HCT116 (cell line): ENCODE measurements at places on chromosomes 1 and 21. TPM values are rescaled to one million over a fixed set of nuclear protein-coding genes. Genes with fewer than 3 reads are reported as not detected.

Gene PRRX1
- total RNA-seq: 0.37 TPM

Gene CLCA1
- 0.12 TPM for total RNA-seq

DNA sequence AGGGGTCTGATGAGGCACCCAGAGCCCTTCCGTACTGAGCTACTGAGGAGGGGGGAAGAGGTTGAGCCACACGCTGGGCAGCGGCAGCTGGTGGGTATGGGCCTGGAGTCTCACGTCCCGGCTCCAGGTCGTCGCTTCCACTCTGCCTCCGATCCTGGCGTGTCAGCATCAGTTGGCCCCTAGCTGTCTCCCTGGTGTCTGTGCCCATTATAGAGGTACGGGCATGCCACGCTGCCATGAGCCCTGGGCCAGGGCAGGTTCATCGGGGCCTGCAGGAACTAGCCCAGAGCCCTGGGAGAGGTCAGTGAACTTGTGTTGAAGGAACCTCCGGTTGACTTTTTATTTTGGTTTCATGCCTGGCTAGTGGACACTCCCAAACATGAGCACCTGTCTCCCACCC is 18.2 kb downstream of the COQ8A start:
- H3K4me3 ChIP-seq: no peak overlapping the region
- no peaks in the 10 kb centered on the region for H3K36me3 ChIP-seq
- H3K4me1 ChIP-seq: no peaks in the 10 kb centered on the region
- no peak for DNase-seq
- H3K27ac ChIP-seq: no peak overlapping the region
- H3K27me3 ChIP-seq: no peaks in the 10 kb centered on the region

DNA sequence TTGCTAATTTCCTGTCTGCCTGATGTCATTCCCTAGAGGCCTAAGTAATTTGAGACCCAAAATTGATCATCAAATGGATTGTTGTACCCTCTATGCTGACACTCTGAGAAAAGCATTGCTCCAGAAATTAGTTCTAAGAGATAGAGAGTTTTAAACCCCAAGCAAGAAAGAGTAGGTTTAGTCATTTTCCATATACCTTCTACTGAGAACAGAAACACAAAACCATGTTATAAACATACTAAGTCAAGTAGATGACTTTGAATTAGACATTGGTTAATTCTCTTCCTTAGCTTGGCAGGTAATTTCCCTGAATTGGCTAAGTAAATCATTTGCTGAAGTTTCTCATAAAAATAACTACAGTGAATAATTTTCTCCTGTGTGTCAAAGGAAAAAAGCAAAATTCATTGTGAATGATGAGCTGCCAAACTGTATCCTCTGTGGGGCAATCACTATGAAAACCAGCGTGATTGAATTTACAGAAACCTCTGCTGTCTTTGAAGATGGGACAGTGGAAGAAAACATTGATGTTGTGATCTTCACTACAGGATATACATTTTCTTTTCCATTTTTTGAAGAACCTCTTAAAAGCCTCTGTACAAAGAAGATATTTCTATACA is 20.1 kb downstream of the FMO4 start:
- H3K4me1 ChIP-seq: no peaks in the 10 kb centered on the region
- H3K36me3 ChIP-seq: no peaks in the 10 kb centered on the region
- no peak overlapping the region for H3K4me3 ChIP-seq
- DNase-seq: no peak
- H3K27ac ChIP-seq: no peak overlapping the region

Gene FAM43B
- total RNA-seq: not detected

Gene SLC45A3
- 12.3 TPM for total RNA-seq

- DNase-seq: no peak
- H3K4me1 ChIP-seq: peaks cover 26% of the 10 kb centered on the region
- no peaks in the 10 kb centered on the region for H3K36me3 ChIP-seq
- H3K27me3 ChIP-seq: no peaks in the 10 kb centered on the region
- no peak overlapping the region for H3K27ac ChIP-seq
- no peak overlapping the region for H3K4me3 ChIP-seq
Measured at GRCh38 chr1:214400131-214400530, 119.2 kb downstream of the SMYD2 start.

DNA sequence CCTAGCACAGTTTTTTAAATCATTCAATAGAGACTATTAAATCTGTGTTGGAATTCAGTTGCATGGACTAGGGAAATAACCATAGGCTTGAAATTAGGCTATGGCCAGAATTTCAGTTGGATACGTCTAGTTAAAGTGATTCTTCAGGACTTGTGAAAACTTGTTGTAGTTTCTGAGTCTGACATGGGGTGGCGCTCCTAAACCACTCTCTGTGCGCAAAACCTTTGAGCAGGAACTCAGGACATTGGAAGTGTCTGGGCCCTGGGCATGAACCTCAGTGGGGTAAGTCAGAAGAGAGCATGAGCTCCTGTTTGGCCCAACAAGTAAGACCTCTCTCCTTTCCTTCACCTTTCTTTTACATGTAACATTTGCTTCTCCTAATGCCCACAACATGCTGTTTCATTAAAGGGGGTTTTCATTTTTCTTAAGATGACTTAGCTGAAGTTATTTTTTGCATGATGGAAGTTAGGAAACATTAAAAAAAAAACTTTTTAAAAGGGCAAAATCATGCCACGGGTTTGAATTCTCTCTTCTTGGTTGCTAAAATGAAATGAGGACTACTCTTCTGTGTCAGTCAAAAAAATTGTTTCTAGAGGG is 17.1 kb upstream of the CCDC190 start:
- H3K27me3 ChIP-seq: no peaks in the 10 kb centered on the region
- no peaks in the 10 kb centered on the region for H3K4me1 ChIP-seq
- H3K36me3 ChIP-seq: no peaks in the 10 kb centered on the region
- H3K27ac ChIP-seq: no peak overlapping the region

- peaks cover 38% of the 10 kb centered on the region for H3K36me3 ChIP-seq
- H3K27me3 ChIP-seq: no peaks in the 10 kb centered on the region
- peak overlapping the region; percentile 34 for H3K4me3 ChIP-seq
- H3K4me1 ChIP-seq: peaks cover 46% of the 10 kb centered on the region
Measured at GRCh38 chr1:223714849-223715603, 2.7 kb downstream of the CAPN2 start.

DNA sequence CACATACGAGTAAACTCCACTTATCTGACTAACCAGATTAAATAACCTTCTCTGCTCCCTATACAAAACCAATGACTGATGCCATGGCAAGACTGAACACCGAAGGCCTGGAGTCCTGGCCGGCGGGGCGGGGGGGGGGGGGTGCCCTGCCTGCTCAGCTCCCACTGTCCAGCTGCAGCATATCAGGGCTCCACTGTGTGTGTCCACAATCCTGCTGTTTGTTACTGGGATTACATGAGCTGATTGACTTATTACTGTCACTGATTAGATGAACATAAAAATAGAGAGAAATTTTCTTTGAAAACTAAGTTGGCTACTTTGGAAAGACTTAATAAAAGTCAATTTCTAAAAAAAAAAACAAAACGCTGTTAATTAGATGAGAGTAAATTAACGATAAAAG is 24.9 kb downstream of the TMEM63A start:
- H3K4me1 ChIP-seq: no peaks in the 10 kb centered on the region
- no peaks in the 10 kb centered on the region for H3K27me3 ChIP-seq
- no peak overlapping the region for H3K4me3 ChIP-seq

DNA sequence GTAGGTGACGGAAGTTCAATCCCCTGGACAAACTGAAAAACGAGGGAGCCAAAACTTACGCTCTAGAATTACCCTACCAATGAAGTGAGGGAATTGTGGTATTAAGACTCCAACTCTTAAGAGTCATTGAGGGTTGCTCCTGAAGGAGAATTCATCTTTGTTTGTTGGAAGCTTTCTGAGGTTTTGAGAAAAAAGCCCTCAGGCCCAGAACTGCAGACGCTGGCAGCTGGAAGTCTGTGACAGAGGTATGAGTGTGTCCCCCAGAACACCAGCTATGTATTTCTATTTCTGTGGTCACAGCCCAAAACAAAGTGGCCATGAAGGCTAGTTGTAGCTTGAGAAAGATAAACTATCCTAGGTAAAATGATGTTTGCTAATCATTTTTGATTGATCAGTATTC is 438.8 kb upstream of the B3GALT2 start:
- no peak overlapping the region for H3K27ac ChIP-seq
- no peaks in the 10 kb centered on the region for H3K27me3 ChIP-seq
- DNase-seq: no peak
- no peaks in the 10 kb centered on the region for H3K36me3 ChIP-seq
- no peak overlapping the region for H3K4me3 ChIP-seq
- H3K4me1 ChIP-seq: no peaks in the 10 kb centered on the region

Gene MARK1
- 3.6 TPM for total RNA-seq

Gene TRIM63
- not detected for total RNA-seq

Gene WDR64
- total RNA-seq: not detected

DNA sequence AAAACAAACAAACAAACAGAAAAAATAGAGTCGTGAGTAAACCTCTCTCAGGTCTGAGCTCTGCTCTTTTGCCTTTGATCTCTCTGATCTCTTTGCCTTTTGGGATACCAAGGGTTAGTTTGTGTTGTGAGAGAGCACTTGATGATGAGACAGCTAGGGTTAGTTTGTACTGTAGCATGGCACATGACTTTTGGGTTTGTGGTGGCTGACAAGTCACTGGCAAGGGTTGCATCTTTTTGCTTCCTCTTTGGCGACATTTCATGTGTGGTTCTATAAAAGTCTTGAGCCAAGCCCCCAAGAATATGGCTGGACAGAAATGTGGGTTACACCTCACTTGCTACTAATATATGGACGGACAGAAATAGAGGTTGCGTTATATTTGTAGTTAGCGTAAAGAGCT is 60.5 kb downstream of the TESK2 start:
- no peak for DNase-seq
- no peaks in the 10 kb centered on the region for H3K27me3 ChIP-seq
- no peak overlapping the region for H3K27ac ChIP-seq
- no peaks in the 10 kb centered on the region for H3K4me1 ChIP-seq
- no peak overlapping the region for H3K4me3 ChIP-seq
- H3K36me3 ChIP-seq: no peaks in the 10 kb centered on the region

Gene IVL
- not detected for total RNA-seq

DNA sequence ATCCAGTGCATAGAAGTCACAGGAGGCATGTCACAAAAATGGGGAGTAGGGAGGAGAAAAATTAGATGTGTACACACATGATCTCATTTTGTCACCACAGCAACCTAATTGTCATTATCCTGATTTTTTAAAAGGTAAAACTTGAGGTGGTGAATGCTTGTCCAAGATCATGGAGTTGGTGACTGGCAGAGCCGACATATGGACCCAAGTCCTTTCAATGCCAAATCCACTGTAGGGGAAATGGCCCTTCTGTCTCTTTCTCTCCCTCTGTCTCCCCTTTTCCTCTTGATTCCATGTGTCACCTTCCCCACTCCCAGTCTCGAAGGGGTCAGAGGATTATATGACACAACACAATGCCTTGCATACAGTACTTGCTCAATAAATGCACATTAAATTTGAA is 65.7 kb upstream of the JUN start:
- peaks cover 40% of the 10 kb centered on the region for H3K4me1 ChIP-seq
- H3K36me3 ChIP-seq: no peaks in the 10 kb centered on the region
- no peak overlapping the region for H3K4me3 ChIP-seq
- no peak for DNase-seq

- H3K27me3 ChIP-seq: no peaks in the 10 kb centered on the region
- no peaks in the 10 kb centered on the region for H3K4me1 ChIP-seq
Measured at GRCh38 chr1:98870959-98871903, 133.4 kb downstream of the PLPPR5 start.

- no peaks in the 10 kb centered on the region for H3K4me1 ChIP-seq
- H3K36me3 ChIP-seq: no peaks in the 10 kb centered on the region
- no peak for DNase-seq
- H3K27me3 ChIP-seq: no peaks in the 10 kb centered on the region
- H3K27ac ChIP-seq: no peak overlapping the region
Measured at GRCh38 chr1:23628951-23629387, 62.6 kb upstream of the RPL11 start.

Gene TBX15
- not detected for total RNA-seq

- H3K36me3 ChIP-seq: no peaks in the 10 kb centered on the region
- DNase-seq: no peak
- H3K4me3 ChIP-seq: no peak overlapping the region
- no peaks in the 10 kb centered on the region for H3K27me3 ChIP-seq
Measured at GRCh38 chr1:178928976-178929375, 58.1 kb upstream of the ANGPTL1 start.

GRCh38 chr21:45522986-45523385 is 19.3 kb downstream of the SLC19A1 start:
- DNase-seq: no peak
- H3K27me3 ChIP-seq: no peaks in the 10 kb centered on the region
- peaks cover 15% of the 10 kb centered on the region for H3K36me3 ChIP-seq
- H3K27ac ChIP-seq: no peak overlapping the region
- no peak overlapping the region for H3K4me3 ChIP-seq
- H3K4me1 ChIP-seq: no peaks in the 10 kb centered on the region; the same call in 1 of the 2 replicates

DNA sequence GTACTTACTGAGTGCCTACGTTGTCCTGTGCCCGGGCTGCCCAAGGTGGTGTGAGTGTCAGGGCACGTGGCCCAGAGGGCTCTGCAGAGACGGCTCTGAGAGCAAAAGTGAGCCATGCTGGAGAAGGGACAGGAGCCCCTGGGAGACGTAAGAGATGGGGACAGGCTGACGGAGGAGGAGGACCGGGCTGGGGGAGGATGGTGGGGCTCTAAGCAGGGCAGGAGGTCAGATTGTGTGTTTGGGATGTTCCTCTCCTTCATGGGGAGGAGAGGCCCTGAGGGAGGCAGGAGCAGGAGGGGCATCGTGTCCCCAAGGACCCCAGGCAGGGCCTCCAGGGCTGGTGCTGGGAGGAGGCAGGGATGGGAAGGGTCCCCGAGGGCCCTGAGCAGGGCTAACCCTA is 158.9 kb downstream of the PCBP3 start:
- no peak overlapping the region for H3K27ac ChIP-seq
- no peaks in the 10 kb centered on the region for H3K36me3 ChIP-seq
- DNase-seq: no peak
- H3K4me3 ChIP-seq: no peak overlapping the region
- H3K4me1 ChIP-seq: no peaks in the 10 kb centered on the region

DNA sequence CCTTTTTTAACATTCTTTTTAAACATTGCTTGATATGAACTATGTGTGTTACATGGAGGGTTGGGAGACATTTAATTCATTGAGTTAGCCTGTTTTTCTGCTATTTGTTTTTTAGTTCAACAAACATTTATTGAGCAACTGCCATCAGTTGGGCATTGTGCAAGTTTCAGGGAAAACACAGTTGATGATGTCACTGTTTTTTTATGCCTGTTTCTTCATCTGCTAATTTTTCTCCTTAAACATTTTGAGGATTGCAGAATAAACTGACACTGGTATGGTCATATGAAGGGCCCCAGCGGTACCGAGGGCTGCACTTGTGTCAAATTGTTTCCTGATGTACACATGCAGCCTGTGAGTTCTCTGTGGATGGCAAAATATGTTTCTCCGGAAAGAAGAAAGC is 253.0 kb downstream of the FGGY start:
- no peaks in the 10 kb centered on the region for H3K36me3 ChIP-seq
- no peak for DNase-seq
- H3K4me3 ChIP-seq: no peak overlapping the region

DNA sequence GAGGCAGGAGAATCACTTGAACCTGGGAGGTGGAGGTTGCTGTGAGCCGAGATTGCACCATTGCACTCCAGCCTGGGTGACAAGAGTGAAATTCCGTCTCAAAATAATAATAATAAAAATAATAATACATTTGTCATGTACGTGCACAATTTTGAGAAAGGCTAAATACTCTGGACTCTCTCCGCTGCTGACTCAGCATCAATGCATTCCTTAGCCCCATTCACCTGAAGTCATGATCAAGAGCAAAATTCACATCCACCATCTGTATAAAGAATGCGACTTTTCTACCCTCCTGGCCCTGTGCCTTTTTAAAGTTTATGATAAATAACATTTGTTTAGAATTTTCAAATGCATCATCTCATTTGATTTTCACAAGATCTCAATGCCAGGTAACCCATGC is 35.5 kb upstream of the MAP1LC3C start:
- DNase-seq: no peak
- no peak overlapping the region for H3K27ac ChIP-seq
- H3K4me1 ChIP-seq: no peaks in the 10 kb centered on the region
- no peak overlapping the region for H3K4me3 ChIP-seq
